AG09319 (cell line): ENCODE measurements at places on chromosomes 13 and 19.

DNA sequence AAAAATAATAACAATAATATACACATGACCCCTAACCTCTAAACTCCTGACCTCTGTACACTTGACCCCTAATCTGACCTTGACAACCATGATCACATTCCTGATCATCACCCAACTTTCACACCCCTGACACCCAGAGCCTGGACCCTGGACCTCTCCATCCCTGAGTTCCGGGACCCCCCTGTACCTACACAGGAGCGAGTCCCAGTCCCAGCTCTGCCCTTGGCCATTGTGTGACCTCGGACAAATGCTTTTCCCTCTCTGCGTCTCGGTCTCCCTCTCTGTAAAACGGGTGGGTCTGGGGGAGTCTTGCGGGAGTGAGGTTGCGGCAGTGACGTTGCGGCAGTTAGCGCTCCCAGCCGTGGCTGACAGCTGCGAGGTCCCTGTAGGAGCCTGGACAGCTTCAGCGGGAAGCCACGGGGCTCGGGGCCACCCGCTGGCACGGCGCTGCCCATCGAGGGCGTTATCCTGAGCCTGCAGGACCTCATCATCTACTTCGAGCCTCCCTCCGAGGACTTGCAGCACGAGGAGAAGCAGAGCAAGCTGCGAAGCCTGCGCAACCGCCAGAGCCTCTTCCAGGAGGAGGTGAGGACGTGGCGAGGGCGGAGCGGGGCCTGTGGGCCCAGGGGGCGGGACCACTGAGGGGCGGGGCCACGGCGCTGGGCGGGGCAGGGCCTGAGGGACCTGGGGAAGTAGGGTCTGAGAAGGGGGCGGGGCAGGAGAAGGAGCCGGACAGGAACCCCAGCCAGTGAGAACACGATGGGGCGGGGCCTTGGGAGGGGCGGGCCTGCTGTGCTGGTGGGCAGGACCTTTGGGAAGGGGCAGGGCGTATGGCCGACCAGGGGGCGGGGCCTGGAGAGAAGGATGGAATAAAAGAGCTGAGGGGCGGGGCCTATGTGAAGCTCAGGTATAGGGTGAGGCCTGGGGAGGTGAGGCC lies 19.2 kb downstream of the RYR1 start:
- no peak for DNase-seq

- DNase-seq = no peak
These were observed 21.4 kb upstream of the ERVV-1 start for GRCh38 chr19:52992109-52993004.

GRCh38 chr13:112752711-112753541 lies 63.1 kb downstream of the ATP11A start:
- no peak for DNase-seq

DNA sequence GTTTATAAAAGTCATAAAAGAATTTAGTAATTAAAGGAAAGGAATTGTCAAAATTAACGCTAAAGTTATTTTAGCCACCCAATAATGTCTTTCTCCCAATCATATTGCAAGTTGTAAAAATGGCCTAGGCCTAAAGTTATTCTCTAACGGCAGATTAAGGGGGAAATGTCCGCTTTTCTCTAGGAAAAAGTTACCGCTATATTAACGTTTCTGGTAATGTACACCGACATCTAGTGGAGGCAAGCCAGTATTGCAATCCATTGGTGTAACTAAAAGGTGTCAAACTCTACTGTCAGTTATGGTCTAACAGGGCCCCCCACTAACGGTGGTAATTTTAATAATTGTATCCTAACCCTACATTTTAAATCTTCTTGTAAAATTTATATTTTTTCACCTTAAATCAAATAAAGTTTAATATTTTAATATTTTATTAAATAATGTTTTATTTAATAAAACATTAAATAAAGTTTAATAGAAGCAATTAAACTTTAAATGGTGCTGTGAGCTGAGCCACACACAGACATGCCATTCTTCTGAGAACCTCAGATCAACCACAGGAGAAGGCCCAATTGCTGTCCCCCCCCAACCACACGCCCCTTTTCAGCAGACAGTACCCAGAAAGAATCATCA lies 35.9 kb upstream of the ZSCAN5A start:
- no peak for DNase-seq

- no peak for DNase-seq
These were observed 1.1 kb downstream of the SLC15A1 start for GRCh38 chr13:98751367-98751782.

- DNase-seq = no peak
These were observed 55.7 kb upstream of the ZNF507 start for GRCh38 chr19:32289566-32290210.

GRCh38 chr13:50585674-50586413 lies 257.6 kb downstream of the DLEU7 start:
- DNase-seq = no peak

DNA sequence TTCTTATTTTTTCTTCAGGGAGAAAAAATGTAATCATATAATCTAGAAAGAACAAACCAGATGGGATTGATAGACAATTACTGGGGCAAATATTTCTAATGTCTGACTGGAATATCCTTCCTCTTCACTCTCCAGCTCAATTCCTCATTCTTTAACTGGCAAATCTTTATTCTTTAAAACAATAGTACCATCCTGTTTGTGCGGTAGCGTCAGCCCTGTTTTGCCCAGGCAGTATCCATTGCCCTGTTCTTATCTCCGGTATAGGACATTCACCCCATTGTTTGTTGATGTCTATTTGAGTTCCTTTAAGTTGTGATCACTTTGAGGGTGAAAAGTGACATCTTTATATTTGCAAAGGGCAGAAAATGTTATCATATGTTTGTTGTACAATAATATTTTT lies 185.4 kb downstream of the POSTN start:
- no peak for DNase-seq

- DNase-seq = no peak
These were observed 87.8 kb downstream of the SIPA1L3 start for GRCh38 chr19:37994823-37995130.

DNA sequence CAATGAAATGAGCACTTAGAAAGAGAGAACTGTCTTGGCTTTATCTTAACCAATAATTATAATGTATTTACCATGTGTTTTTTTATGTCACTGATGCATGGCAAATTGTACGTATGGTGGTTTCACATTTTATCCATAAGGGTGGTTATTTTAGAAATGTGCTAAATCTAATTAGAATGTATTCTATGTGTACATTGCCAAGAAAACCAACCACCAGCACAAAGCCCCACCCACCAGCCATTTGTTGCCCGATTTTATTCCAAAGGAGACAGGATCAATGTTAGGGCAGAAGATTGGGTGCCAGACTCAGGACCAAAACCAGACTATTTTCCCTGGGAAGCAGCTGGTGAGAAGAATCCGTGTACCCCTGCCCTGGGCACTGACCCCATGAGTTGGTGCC lies 63.0 kb upstream of the SOX1 start:
- no peak for DNase-seq

GRCh38 chr19:6739883-6740588 lies 556 bp downstream of the TRIP10 start:
- DNase-seq = no peak

GRCh38 chr19:2315121-2315817 lies 7.3 kb upstream of the LINGO3 start:
- DNase-seq = no peak
